ENCODE measurements at places on chromosomes 7 and 10.

DNA sequence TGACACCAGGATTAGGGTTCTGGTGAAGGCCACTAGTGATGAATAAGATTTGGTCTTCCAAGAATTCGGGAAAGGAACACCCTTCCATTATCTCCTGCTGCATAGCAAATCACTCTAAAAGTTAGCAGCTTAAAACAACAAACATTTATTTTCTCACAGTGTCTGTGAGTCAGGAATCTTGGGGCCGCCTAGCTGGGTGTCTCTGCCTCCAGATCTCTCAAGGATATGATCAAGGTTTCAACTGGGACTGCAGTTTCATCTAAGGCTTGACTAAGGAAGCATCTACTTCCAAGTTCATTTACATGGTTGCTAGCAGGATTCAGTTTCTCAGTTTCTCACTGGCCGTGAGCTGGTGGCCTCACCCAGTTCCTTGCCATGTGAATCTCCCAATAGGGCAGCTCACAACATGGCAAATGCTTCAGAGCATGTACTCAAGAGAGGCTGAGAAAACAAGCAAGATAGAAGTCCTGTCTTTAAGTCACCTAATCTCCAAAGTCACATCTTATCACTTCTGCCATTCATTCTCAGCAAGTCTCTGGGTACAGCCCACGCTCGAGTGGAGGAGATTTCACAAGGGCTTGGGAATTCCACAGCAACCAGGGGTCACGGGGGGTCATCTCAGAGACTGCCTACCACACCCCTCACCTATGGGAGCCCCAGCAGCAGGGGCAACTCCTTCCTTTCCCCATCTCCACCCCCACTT, 26.8 kb downstream of the TLX1 start:
- peak; percentile 21 for DNase-seq

GRCh38 chr7:116400522-116400921, 99.0 kb upstream of the CAV2 start:
- DNase-seq = no peak

DNA sequence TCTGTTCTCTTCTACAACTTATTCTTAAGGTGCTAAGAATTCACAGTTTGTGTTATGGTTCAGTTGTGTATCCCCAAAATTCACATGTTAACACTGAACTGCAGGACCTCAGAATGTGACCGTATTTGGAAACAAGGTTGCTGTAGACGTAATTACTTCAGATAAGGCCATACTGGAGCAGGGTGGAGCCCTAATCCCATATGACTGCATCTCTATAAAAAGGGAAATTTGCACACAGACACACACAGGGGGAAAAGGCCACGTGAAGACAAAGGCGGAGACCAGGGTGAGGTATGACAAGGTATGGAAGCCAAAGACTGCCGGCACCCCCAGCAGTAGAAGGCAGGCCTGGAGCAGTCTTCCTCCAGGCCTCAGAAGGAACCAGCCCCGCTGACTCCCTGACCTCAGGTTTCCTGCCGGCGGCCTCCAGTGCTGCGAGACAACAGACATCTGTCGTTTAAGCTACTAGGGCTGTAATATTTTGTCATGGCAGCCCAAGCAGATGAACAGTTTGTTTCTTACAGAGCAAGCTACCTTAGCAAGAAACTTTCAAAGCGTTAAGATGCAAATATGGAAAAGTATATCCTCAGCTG, 98.7 kb downstream of the PROSER2 start:
- DNase-seq = no peak

GRCh38 chr7:105512415-105512814, 9.7 kb downstream of the PUS7 start:
- no peak for DNase-seq

DNA sequence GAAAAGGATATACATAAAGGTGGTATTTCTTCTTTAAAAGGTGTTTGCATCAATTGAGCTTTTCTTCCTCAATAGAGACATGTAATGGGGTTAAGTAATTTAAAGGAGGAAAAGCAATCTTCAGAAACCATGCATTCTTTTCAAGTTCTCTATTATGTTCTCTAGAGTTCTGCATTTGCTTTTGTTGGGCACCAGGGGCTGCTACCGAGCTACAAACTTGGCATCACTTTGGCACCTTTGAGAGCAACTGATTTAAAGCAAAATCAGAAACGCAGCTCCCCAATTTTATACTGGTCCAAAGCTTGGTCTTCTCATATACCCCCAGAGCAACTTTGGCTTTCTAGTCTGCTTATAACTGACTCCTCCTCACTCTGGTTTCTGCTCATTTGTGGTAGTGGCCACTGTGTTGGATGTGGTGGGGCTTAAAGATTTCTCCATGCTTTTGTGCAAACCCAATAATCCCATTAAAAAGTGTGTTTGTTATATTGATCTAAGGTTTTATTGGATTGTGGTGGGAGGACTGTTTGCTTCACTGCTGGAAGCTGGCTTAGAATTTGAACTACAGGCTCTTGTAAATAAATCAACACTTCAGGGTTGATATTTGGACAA, 712.1 kb downstream of the PHTF2 start:
- peak; percentile 63 for DNase-seq

DNA sequence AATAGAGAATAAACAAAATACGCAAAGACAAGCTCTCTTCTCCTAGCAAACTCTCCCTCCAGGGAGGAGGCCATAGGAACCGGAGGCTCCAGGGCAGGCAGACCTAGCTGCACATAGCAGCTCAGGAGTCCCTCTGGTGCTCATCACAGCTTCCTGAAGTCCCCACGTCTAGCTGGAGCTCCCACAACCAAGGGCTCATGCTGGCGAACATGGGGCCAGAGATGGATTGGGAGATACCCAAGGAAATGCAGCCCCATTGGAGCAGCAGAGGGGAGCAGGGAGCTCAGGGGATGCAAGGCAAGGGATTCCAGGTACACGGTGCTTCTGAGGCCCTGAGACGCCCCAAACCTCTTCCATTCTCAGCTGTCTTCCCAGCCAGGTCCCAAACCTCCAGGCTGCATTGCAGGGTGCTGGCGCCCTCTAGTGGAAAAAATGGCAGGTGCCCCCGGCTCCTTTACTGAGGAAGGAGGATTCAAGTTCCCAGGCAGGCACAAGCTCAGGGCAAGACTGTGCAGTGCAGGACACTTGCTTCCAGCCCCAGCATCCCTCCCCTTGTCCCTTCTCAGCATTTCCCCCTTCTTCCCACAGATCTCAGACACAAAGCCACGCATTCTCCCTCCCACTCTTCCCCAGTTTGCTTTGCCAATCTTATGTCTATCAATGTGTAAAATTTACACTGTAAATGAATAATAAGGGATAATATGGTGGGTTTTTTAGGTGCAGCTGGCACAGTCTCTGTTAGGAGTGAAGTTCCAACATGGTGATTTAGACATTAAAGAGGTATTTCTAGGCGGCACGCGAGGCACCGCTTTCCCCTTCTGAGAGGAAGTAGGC, 46.2 kb downstream of the GPAM start:
- peak; percentile 93 for DNase-seq

DNA sequence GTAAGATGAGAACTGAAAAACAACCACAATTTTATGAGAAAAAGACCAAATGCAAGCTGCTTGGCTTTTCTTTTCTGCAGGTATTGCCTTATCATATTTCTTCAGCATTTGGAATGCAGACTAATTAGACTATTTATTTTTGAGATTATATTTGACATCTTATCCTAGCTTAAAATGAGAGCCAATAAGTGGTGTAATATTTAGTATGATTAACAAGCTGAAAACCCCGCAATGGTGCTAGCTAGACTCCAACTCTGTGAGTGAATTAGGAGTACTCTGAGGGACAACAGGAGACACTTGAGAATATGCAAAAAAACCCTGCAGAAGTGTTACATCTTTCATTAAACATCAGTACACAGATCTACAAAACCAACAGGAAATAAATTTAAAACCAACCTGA, 180.3 kb upstream of the MEOX2 start:
- DNase-seq = no peak

GRCh38 chr10:78316451-78316931, 282.8 kb downstream of the RPS24 start:
- DNase-seq = peak; percentile 79

- DNase-seq = peak; percentile 55
These were observed 17.3 kb upstream of the BLOC1S2 start for GRCh38 chr10:100303724-100304319.

GRCh38 chr7:32936689-32937088, 20.6 kb upstream of the FKBP9 start:
- DNase-seq = no peak

DNA sequence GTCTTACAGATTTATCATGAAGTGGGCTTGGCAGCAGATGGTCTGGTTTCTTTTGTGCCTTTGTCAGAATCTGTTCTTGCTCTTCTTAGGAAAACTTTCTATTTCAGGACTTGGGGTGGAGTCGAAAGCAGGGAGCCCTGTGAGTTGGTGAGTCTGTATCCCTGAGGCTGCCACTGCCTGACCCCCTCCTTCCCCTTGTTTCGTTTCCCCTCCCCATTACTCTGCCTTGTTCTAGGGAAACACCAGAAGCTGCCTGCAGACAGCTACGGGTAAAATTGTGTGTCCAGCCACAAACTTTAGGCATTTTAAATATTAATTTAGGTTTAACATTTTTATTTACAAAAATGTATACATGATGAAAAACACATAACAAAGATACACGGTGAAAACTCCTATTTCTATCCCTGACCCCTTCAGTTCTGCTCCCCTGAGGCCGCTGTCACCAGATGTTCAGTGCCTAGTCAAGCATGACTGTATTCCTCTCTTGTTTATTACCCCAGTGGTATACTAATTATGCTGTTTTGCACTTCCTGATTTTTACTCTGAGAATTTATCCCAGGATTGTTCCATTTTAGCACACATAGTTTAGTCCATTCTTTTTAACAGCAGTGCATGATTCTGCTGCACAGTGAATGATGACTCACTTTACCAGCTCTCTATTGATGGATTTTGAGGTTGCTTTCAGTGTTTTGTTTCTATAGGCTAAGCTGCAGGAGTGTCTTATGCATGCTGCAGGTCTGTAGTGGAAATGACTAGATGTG, 9.1 kb downstream of the TSPAN14 start:
- DNase-seq = peak; percentile 43

GRCh38 chr7:123797673-123798531, 47.1 kb upstream of the HYAL4 start:
- DNase-seq = peak; percentile 38

GRCh38 chr7:27895551-27895950, 155.6 kb downstream of the TAX1BP1 start:
- DNase-seq = no peak

- no peak for DNase-seq
These were observed 13.2 kb upstream of the TRA2A start for GRCh38 chr7:23544913-23545354.

DNA sequence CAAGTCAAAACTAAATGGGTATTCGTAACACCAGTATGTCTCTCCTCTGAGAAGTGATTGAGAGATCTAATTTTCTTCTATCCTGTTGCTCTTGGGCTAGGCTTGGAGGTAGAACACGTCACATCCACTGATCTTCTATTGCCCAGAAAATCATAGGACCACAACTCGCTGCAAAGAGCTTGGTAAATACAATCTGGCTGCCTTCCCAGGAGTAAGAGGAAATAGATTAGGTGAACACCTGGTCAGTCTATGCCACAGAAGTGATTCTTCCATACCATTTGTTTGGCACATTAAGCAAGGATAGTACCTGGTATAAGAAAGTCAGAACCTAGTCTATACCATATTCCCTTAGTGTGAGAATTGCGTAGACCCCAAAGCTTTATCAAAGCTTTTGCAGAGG, 129.3 kb upstream of the PHYHIPL start:
- DNase-seq = no peak

DNA sequence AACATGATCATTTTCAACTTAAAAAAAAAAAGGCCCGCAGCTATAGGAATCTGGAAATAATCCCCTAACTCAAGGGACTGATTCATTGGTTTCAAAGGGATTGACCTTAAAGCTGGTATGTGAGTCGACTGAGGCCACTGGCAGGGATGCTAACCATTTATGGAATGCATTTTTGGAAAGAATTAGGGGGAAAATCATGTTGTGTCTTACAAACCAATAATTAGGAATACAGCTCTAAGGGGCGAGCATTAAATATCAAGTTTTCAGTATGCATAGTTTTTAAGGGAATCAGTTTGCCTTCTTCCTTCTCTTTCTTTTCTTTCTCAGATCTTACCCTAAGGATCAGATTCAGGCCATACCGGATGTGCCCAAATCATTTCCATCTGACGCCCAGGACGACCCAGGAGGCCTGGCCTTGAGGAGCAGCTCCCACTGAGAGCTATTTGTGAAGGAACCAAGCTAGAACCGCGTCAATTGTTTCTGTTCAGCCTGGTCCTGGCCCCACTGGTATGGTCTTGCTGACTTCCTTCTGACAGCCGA, 48.7 kb downstream of the BPGM start:
- peak; percentile 74 for DNase-seq

DNA sequence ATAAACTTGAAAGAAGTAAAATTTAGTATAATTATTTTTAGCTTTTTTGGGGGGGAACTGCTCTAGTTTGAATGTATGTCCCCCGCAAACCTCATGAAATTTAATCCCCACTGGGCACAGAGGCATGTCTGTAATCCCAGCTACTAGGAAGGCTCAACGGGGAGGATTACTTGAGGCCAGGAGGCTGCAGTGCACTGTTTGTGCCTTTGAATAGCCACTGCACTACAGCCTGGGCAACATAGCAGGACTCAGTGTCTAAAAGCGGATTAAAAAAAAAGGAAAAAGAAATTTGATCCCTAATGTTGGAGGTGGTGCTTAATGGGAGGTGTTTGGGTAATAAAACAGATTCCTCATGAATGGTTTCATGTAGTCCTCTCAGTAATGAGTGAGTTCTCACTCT, 43.1 kb upstream of the PHF14 start:
- no peak for DNase-seq

- DNase-seq = no peak
These were observed 634 bp upstream of the OR9A4 start for GRCh38 chr7:141915565-141915964.

GRCh38 chr7:106840342-106840741, 24.7 kb upstream of the PIK3CG start:
- peak; percentile 77 for DNase-seq

GRCh38 chr7:77820967-77821366, 22.4 kb downstream of the PHTF2 start:
- no peak for DNase-seq

- peak; percentile 83 for DNase-seq
These were observed 171.1 kb upstream of the TBX20 start for GRCh38 chr7:35424869-35425495.
